SJCRH30 (cell line): ENCODE measurements at places on chromosomes 11 and 22. TPM values are rescaled to one million over a fixed set of nuclear protein-coding genes. Genes with fewer than 3 reads are reported as not detected.

GRCh38 chr11:36744375-36745168 is 146.5 kb upstream of the RAG2 start:
- no peak overlapping the region for H3K4me3 ChIP-seq
- H3K27ac ChIP-seq: no peak overlapping the region
- H3K36me3 ChIP-seq: no peaks in the 10 kb centered on the region
- H3K4me1 ChIP-seq: no peaks in the 10 kb centered on the region
- no peaks in the 10 kb centered on the region for H3K27me3 ChIP-seq

The IGLL5 gene
- total RNA-seq: 0.94 and 1.0 TPM in 2 replicates

- no peak for DNase-seq
- H3K4me1 ChIP-seq: no peaks in the 10 kb centered on the region
Measured at GRCh38 chr22:42171946-42172719, 41.5 kb upstream of the CYP2D6 start.

The RAB3IL1 gene
- total RNA-seq: 0.53 and 0.77 TPM in 2 replicates

The OR5M11 gene
- not detected in 2 replicates for total RNA-seq

The JAML gene
- not detected in 2 replicates for total RNA-seq

GRCh38 chr11:104649002-104649401 is 249.3 kb downstream of the CASP12 start:
- no peaks in the 10 kb centered on the region for H3K27me3 ChIP-seq
- H3K36me3 ChIP-seq: no peaks in the 10 kb centered on the region
- H3K27ac ChIP-seq: no peak overlapping the region
- DNase-seq: no peak
- no peak overlapping the region for H3K4me3 ChIP-seq

The GLB1L2 gene
- total RNA-seq: not detected in 2 replicates

DNA sequence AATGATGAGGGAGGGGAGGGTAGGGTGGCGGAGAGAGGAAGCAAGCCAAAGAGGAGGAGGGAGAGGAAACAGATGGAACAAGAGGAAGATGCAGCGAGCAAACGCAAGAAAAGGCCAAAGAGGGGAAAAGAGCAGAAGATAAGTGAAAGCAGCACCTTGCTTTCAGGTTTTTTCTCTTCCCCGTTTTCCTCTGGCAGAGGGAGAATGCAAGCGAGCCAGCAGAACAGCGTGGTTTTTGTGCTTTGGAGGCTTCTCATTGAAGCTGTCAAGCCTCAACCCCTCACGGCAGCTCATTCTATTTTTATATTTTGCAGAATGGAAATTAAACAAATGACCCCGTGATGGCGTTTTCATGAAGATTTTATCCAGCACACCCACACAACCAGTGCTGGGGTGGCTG is 67.1 kb upstream of the GRAMD1B start:
- H3K36me3 ChIP-seq: no peaks in the 10 kb centered on the region
- no peak for DNase-seq
- no peak overlapping the region for H3K4me3 ChIP-seq
- no peak overlapping the region for H3K27ac ChIP-seq

DNA sequence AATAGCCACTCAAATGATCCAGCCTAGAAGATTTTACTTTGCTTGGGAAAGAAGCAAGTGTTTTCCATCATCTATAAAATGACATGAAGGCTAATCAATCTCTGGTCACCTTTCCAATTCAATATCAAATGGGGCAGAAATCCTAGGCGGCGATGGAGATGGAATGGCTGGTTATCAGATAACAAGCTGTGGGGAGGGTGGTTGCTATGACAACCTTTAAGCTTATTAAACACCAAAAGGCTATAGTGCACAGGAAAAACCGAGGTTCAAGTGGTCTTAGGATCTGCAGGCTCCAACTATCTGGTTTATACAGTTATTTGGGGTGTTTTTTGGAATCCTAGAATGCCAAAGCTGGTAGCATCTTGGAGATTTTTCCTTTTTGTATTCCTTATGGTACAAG is 13.9 kb upstream of the BSX start:
- DNase-seq: no peak
- no peaks in the 10 kb centered on the region for H3K27me3 ChIP-seq
- no peaks in the 10 kb centered on the region for H3K36me3 ChIP-seq
- no peak overlapping the region for H3K4me3 ChIP-seq
- no peaks in the 10 kb centered on the region for H3K4me1 ChIP-seq

The TMPRSS5 gene
- 0.42 and 0.56 TPM in 2 replicates for total RNA-seq

DNA sequence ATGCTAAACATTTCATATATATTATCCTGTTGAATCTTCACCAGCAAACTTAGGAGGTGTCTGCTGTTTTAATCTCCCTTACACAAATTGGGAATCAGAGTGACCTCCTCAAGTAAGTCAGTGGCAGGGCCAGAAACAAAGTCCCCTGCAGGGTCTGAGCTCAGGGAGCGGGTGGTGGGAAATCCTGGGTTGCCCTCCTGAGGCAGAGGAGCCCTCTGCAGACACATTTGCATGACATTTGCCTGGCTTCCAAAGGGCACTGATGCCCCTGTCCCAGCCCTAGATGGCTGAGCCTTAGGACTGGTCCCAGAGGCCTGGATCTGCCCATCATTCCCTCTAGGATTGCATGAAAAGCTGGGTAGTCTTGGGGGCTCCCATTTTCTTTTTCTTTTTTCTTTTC is 2.1 kb upstream of the INPP5J start:
- no peak for DNase-seq
- H3K4me3 ChIP-seq: no peak overlapping the region
- H3K36me3 ChIP-seq: no peaks in the 10 kb centered on the region
- no peak overlapping the region for H3K27ac ChIP-seq
- H3K4me1 ChIP-seq: no peaks in the 10 kb centered on the region

The EMID1 gene
- total RNA-seq: 2.2 and 2.3 TPM in 2 replicates

DNA sequence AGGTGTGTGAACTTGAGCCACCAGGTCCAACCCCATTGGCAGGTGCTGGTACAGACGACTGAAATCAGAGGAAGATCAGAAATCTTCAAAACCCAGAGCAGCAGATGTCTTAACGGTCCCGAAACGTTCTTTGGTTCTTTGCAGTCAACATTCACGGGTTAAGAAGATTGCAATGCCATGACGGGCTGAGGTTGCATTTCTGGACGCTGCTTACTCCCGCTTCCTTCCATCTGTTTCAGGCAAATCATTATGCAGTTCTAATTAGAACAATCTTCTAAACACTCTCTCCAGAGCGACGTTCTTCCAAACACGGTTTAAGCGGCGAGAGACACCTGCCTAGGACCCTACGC is 492 bp upstream of the LUZP2 start:
- no peaks in the 10 kb centered on the region for H3K4me1 ChIP-seq
- no peak overlapping the region for H3K27ac ChIP-seq
- peak overlapping the region; percentile 57 for H3K4me3 ChIP-seq
- H3K36me3 ChIP-seq: no peaks in the 10 kb centered on the region
- DNase-seq: no peak
- H3K27me3 ChIP-seq: peaks cover 9% of the 10 kb centered on the region

DNA sequence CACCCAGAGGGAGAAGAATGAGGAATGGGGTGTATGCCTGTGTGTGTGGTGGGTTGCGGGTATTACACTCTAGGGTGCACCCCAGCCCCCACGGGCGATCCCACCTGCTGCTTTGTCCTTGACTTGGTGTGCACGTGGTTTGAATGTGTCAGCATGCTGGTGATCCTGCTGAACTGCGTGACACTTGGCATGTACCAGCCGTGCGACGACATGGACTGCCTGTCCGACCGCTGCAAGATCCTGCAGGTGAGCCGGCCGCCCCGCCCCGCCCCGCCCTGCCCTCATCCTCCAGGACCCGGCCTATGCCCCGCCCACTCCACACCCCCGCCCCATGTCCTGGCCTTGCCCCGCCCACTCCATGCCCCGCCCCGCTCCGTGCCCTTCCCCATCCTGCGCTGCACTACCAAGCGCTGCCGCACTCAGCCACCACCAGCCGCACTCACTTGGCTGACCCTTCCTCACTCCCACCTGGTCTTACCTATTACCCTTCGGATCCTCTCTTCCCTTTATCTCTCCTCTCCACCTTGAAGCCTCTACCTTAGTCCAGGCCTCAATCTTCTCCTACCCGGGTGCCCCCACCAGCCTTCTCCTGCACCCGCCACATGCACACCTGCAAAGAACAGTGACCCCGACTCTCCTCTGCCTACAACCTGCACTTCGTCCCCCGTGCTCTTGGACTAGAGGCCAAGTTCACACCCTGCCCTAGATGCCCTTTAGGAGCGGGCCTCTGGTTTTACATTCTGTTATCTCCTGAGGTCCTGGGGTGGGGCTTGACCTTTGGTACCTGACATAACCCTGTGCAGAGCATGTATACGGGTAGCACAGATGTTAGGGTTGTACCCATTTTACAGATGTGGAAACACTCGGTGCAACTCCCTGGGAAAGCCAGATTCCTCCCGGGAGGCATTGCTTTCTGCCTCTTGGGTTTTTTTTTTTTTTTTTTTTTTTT is 27.7 kb downstream of the CACNA1I start:
- no peaks in the 10 kb centered on the region for H3K4me1 ChIP-seq
- no peak overlapping the region for H3K4me3 ChIP-seq
- no peak for DNase-seq
- no peaks in the 10 kb centered on the region for H3K27me3 ChIP-seq
- no peak overlapping the region for H3K27ac ChIP-seq
- H3K36me3 ChIP-seq: no peaks in the 10 kb centered on the region

The B3GAT3 gene
- total RNA-seq: 23.4 and 28.2 TPM in 2 replicates

GRCh38 chr11:130313383-130314183 is 1.1 kb downstream of the ZBTB44 start:
- 0 out of 2 replicates have a peak, but pooled peaks cover under 1% of the 10 kb centered on the region for H3K4me1 ChIP-seq
- H3K27me3 ChIP-seq: no peaks in the 10 kb centered on the region
- peak overlapping the region; percentile 73 for H3K4me3 ChIP-seq
- peak overlapping the region; percentile 54; the same call in 1 of the 2 replicates for H3K27ac ChIP-seq
- H3K36me3 ChIP-seq: no peaks in the 10 kb centered on the region

GRCh38 chr11:8959546-8960166 is 4.6 kb downstream of the TMEM9B start:
- H3K4me3 ChIP-seq: no peak overlapping the region
- no peaks in the 10 kb centered on the region for H3K4me1 ChIP-seq
- H3K36me3 ChIP-seq: peaks cover 6% of the 10 kb centered on the region; the same call in 1 of the 2 replicates
- DNase-seq: peak; percentile 53
- no peaks in the 10 kb centered on the region for H3K27me3 ChIP-seq
- no peak overlapping the region for H3K27ac ChIP-seq

The RAD9A gene
- 9.4 and 11.7 TPM in 2 replicates for total RNA-seq

DNA sequence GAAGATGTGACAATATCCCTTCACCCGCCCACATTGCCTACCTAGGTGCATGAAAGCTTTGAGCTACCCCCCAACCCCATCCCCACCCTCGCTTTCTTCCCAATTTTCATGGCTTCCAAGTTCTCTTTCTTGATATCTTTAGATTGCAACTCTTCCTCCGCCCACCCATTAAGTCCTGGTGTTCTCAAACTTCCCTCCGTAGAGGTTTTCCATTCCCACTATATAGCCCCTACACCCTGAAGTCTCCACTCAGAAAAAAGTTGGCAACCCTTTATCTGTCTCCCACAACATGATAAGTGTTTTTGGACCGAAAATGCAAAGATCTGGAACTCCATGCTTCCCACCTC is 572 bp downstream of the ZNF70 start:
- peak overlapping the region; percentile 82 for H3K4me3 ChIP-seq
- no peak for DNase-seq
- H3K4me1 ChIP-seq: peaks cover 5% of the 10 kb centered on the region; the same call in 1 of the 2 replicates

DNA sequence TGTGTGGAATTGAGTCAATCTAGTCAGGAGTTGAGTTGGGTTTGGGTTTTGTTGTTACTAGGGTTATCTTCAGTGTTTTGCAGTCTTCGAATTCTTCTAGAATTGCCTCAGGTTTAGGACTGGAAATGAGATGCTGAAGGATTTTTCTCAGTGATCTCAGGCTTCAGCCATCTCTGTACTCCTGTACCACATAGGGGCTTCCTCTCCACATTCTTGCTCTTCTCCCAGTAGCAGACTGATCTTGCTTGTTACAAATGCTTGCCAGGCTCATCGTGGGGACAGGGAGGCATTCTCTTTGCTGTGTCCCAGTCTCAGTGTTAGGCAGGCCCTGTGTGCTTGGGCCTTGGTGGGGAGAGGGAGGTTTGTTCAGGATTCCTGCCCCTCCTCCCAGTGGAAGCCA is 96.1 kb downstream of the LRRC32 start:
- H3K27ac ChIP-seq: no peak overlapping the region
- H3K4me1 ChIP-seq: peaks cover 23% of the 10 kb centered on the region; the same call in 1 of the 2 replicates
- DNase-seq: no peak
- no peaks in the 10 kb centered on the region for H3K36me3 ChIP-seq
- no peaks in the 10 kb centered on the region for H3K27me3 ChIP-seq

DNA sequence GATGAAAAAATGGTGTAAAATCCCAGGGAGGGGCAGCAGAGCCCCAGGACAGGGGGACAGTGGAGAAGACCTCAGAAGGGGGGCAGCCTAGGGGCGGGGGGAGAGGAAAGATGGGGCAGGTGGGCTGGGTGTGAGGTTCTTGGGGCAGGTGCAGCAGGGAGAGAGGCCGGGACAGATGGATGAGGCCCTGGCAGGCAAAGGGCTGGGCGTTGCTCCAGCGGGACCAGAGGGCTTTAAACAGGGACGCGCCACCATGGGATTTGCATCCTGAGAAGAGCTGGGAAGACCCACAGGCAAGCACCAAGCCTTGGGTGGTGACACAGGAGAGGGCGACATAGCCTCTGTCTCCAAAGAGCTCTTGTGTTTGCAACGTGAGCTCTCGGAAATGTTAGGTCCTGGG is 1342.8 kb downstream of the TBC1D22A start:
- peaks cover 23% of the 10 kb centered on the region; the same call in 1 of the 2 replicates for H3K27me3 ChIP-seq
- no peak overlapping the region for H3K4me3 ChIP-seq
- no peaks in the 10 kb centered on the region for H3K36me3 ChIP-seq
- H3K27ac ChIP-seq: no peak overlapping the region

DNA sequence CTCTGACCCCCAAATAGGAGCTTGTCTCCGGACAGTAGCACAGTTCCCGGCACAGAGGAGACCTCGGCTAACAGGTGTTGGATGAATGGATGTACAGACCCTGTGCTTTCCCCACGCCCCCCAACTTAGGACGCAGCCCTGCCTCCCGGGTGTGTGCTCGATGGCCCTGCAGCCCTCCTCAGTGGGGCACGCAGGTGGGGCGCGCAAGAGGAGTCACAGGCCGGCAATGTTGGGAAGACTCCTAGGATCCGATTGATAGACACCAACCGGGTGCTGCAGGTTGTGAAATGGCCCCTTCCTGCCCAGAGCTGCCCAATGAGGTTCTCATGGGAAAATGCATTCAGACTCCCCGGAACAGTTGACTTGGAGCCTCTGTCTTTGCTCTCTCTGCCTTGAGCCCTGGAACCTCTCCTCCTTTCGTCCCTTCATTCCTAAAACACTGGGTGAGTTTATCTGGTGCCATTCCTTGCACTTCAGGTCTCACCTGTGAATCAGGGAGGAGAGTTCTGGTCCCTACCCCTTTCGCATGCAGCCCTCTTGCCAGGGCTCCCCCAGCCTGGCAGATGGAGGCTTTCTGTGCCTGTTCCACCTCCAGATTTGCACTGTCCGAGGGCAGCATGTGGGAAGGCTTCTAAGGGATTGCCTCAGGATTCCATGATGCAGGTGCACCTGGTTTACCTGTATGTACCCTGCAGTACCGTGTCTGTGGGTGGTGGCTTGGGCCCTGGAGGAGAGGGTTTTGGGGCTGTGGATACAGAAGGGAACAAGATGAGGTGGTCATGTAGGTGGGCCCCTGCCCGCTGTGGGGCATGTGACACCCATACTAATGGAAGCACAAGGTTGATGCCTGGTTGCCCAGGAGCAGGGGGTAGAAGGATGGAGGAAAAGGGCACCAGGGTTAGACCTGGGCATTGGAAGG is 1.2 kb downstream of the MICALL1 start:
- no peak overlapping the region for H3K27ac ChIP-seq
- DNase-seq: no peak
- peaks cover 39% of the 10 kb centered on the region for H3K4me1 ChIP-seq

- no peaks in the 10 kb centered on the region for H3K36me3 ChIP-seq
- DNase-seq: no peak
- H3K4me3 ChIP-seq: no peak overlapping the region
- no peak overlapping the region for H3K27ac ChIP-seq
- H3K27me3 ChIP-seq: no peaks in the 10 kb centered on the region
Measured at GRCh38 chr11:116710001-116710674, 62.6 kb downstream of the BUD13 start.
